ENCODE measurements at places on chromosomes 7 and 10. TPM values are rescaled to one million over a fixed set of nuclear protein-coding genes. Genes with fewer than 3 reads are reported as not detected.

DNA sequence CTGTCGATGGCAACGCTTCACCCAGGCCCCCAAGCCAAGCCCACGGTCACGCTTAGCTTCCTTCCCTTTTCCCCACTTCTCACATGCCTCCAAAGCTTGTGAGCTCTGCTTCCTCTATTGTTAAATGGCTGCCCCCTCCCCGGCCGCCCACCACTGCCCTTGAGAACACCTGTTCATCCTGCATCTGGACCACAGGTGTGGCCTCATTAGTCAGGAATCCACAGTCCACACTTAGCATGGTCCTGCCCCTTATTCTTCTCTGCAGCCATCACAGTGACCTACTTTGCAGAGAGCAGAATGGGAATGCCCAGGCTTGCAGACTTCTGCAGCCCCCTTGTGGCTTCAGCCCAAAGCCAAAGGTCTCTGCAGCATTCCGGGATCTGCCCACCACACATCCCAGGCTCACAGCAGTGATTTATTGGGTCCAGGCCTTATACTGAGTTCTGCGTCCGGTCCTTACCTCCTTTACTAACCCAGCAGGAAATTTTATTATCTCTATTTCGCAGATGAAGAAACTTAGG is 66.9 kb downstream of the PTPRE start:
- peaks cover 9% of the 10 kb centered on the region for H3K27me3 ChIP-seq
- H3K4me3 ChIP-seq, result no peak overlapping the region
- no peaks in the 10 kb centered on the region for H3K36me3 ChIP-seq
- DNase-seq, result no peak
- H3K27ac ChIP-seq, result no peak overlapping the region
- H3K4me1 ChIP-seq, result peaks cover 4% of the 10 kb centered on the region

DNA sequence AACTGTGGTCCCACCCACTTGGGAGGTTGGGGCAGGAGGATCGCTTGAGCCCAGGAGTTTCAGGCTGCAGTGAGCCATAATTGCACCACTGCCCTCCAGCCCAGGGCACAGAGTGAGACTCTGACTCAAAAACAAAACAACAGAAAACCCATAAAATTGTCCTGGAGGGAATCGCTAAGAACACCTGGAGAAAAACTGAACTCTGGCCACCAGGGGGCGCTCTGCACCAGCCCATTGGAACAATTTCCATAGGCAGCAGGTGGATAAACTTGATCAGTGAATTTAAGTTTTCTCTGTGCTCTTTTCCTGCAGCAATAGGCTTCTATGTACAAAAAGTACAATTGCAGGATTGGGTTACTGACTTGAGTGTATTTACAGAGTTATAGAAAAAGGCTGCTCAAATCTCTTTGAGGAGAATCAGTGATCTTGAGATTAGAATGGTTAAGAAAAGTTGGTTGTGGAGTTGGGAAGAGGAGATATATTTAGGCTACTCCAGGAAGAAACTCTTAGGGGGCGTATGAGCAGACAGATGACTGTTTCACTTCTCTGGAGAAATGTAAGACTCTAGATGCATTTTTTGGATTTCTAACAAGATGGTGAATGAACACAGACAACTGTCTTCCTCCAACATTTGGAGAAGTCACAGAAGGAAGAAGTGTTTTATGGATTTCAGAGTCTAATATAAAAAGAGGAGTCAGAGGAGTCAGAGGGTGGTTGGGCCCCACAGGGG is 274.9 kb upstream of the GALNT17 start:
- peaks cover 3% of the 10 kb centered on the region for H3K27me3 ChIP-seq
- H3K4me1 ChIP-seq, result no peaks in the 10 kb centered on the region
- H3K36me3 ChIP-seq, result no peaks in the 10 kb centered on the region

DNA sequence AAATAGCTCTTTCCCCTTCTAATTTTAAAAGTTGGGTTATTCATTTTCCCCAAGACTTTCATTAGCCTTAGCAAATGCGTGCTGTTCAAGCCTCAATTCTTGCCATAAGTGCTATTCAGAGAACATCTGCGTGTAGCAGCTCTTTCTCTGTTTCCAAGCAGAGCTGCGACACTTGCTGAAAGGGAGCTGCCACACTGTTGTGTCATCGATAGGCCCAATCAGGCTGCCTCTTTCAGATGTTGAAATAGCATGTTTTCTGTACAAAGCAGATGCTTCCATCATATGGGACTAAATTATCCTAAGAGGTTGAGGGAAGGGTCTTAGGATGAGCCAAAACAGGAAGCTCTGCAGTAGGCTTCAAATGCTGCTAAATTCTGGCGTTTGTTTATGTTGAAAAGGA is 220.9 kb upstream of the CDC14C start:
- no peak for DNase-seq
- H3K36me3 ChIP-seq, result no peaks in the 10 kb centered on the region
- H3K4me3 ChIP-seq, result no peak overlapping the region
- H3K27ac ChIP-seq, result no peak overlapping the region
- no peaks in the 10 kb centered on the region for H3K27me3 ChIP-seq
- H3K4me1 ChIP-seq, result no peaks in the 10 kb centered on the region

CNTNAP2 gene
- 3.9 TPM for total RNA-seq

ZNF853 gene
- 22.9 TPM for total RNA-seq

All from mesothelial cell of epicardium (in vitro differentiated cells).